CD4-positive, alpha-beta T cell treated with Interleukin-21 for 1 hour (primary cell): ENCODE measurements at places on chromosomes 2 and 18.

GRCh38 chr18:10169064-10169562, 255.3 kb downstream of the VAPA start:
- no peak for DNase-seq

DNA sequence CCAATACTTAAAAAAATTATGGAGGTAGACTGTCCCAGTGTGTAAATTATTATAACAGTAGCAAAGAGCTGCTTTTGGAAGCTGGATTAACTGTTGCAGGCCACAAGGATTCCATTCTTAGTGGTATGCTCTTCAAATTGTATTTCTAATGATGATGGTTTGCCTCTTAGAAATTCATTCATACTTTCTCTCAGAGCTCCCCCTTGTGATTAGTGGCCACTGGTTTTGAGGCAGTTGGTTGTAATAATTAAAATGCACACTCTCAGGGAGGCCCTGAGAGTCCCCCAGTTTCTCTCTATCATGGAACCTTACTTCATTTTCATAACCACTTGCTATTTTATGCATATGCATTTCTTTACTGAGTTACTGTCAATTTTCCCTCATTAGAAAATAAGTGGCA, 122.5 kb downstream of the PLA2R1 start:
- DNase-seq = no peak

DNA sequence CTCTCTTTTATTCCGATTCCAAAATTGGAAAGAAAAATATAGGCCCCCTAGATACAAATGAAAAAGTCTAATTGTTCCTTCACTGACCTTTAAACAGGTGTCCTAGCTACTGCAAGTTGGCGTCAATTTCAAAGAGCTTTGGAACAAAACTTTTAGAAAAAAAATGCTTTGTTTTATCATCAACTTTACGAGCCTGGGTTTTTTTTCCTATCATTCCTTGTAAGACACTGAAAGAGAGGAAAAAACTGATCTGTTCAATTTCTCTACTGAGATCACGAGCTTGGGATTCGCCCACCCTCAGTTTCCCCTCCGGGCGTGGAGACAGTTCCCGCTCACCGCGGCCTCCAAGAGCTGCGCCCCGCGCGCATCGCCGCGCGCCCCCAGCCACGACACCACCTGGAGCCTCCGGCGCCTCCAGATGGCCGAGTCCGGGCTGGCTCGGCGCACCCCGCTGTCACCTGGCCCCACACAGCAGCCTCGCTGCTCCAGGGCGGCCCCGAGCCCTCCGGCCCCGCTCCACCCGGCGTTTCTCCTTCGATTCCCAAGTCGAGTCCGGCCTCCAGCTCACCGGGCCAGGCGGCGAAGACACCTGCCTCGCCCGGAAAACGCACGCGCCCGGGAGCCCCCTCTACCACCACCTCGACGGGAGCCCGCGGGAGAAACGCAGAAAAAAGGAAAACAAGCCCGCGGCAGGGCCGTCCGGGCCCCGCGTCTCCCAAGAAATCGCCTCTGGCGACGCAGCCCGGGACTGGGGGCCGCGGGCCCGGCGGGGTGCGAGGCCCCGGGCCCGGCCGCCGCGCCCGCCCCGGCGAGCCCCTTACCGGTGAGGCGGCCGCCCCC, 656 bp downstream of the TBC1D8 start:
- no peak for DNase-seq

DNA sequence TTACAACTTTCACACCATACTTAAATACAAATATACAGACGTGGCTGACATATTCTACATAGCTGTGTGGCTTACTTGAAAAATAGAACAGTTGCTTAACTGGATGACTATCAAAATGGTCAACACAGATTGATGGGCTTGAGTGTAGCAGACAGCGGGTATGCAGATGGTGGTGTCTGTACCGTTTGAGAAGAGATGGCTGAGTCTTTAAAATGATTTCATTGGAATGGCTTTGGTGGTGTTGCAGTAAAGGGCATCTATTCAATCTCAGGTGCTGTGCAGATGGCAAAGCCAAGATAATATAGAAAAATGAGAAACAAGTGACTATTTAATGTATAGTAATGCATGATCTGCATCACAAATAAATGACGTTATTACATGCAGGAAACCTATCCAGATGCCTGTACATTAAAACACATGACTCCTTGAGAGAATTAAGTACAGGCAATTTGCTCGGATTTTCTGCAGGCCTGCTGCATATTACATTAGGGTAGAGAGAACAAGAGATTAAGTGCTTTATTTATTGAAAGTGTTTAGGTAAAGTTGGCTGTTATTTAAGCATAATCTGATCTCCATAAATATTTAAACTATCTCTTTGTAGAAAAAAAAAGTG, 68.5 kb downstream of the AGPS start:
- DNase-seq = no peak

DNA sequence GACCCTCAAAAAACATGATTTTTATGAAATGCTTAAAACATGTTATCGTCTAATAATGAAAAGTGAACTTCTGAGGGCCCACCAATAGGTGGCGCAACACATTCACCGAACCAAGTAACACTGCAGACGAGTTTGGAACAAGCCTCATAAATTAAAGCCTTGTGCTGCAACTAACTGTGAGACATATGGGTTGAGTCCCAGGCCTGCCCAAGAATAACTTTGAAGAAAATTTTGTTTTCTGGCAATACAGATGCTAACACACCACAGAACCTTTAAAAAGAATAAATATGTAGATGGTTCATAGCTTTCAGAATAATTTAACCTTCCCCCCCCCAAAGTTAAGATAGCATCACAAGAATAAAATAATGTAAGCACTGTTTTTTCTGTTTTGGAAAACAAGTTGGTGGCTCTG, 285.9 kb downstream of the RNF144A start:
- DNase-seq = peak; percentile 60

GRCh38 chr2:86243272-86243671, 44.0 kb downstream of the MRPL35 start:
- DNase-seq = no peak

DNA sequence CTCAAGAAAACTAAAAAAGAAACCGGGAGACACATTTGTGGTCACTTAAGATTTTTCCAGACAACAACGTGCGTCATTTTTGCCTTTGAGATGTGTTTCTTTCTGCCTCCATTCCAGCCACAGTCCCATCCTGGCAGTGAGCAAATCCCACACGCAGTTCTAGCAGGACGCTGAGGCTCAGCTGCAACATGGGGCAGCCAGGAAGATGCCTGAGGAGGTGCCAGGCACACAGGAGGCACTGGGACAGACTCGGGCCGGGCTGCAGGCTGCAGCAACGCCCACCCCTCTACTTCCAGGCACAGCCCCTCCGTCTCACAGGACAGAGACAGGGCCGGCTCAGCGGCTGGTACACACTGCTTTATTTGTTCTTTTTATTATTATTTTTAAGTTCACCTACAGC, 13.1 kb downstream of the KLF11 start:
- no peak for DNase-seq

- no peak for DNase-seq
These were observed 113.1 kb downstream of the ICOS start for GRCh38 chr2:204049635-204050034.

GRCh38 chr18:40048886-40049650, 1906.0 kb upstream of the PIK3C3 start:
- no peak for DNase-seq

GRCh38 chr18:36595046-36595817, 233.6 kb downstream of the TPGS2 start:
- DNase-seq = no peak

- no peak for DNase-seq
These were observed 77.5 kb downstream of the CLHC1 start for GRCh38 chr2:55154525-55155030.

- DNase-seq = peak; percentile 43
These were observed 4.6 kb downstream of the DOCK10 start for GRCh38 chr2:225037415-225038230.

DNA sequence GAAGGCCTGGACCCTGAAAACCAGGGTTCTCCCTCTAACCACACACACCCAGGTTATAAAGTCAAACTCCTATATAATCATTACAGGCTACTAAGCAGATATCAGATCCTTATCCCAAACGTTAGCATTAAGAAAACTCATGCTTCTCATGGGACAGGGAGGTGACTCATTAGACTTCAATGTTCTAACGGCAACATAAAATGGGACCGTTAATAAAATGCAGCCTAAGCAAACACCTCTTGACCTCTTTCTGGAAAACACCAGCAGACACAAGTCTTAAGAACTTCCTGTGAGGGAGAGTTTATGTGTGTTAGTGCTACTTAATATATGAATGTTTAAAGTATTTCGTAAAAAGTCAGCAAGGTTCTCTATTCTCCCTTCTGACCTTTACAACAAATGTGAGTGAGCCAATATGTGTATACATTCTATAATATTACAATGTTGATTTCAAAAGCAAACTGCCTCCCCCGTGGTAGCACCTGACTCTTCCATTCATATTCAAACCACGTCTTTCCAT, 31.7 kb downstream of the LPIN2 start:
- peak; percentile 71 for DNase-seq

DNA sequence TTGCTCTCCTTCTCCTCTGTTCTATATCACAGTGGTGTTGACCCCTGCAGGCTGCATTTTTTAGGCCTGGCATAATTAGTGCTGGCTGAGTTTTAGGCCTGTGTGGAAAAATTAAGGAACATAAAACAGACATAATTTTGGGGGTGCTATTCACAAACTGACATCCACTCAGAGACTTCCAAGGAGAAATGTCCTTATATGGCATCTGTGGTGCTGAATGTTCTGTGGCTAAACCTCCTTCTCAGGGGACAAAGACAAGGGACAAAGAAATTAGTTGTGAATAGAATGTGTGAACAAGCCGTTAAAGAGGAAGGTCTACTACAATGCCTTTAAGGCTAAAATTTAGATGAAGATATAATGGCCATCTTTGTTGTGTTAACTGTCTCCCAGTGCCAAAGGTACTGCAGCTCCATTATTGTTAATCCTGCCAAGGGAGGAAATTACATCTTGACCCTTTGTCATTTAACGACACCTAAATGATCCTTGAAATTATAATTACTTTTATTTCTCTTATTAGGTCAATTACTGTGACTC, 870.0 kb upstream of the CHAC2 start:
- DNase-seq = no peak

DNA sequence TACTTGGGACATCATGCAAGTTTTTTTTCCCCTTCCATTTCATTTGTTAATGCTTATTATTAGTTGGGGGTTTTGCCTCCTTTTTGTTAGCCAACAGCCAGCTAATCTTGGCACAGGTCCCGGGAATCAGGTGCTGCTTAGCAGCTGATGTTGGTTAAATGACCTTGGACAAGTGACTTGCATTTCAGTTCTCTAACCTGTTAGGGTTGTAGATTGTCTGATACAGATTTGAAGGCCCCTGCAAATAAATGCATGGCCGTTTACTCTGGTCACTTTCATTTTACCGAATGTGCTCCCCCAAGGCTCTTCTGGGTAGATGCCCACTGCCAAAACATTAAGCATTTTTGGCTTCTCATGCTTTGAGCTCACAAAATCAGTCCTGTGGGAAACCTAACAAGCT, 120.9 kb downstream of the SPTBN1 start:
- no peak for DNase-seq

DNA sequence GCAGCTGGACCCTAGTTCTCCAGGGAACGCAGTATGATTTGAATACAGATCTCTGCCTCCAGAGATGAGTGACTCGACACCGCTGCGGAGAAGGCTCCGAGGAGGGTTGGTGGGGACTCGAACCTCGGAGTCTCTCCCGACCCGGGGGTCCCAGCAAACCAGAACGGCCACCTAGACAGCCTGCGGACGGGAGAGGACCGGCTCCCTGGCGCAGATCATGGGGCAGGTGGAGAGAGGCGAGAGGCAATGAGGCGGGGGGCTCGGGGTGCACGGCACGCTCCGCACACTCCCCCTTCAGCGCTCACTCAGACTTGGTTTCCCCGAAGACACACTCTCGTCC, 12.6 kb downstream of the DYSF start:
- DNase-seq = no peak

DNA sequence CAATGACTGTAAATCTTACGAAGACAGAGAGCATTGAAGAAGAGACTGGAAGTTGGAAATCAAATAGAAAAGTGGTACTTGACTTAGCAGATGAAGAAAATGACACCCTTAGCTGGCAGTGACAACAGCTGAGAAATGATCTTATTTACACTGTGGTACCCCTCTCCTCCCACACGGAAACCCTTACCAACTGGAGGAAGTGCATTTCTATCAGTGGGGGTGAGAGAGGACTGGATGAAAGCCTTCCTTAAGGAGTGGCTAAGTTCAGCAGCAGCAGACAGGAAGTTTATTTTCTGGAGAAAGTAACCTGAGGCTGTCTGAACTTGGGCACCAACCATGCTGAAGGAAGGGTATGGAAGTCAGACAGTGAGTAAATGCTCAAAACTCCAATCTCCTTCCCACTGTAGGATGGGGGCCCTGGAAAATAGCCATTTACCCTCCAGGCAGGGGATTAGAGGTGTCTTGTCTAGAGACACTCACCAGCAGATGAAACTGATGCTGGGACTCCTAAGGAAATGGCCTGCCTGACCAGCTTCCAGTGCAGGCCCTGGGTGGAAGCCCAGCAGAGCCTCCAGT, 160.2 kb upstream of the NCK2 start:
- no peak for DNase-seq

DNA sequence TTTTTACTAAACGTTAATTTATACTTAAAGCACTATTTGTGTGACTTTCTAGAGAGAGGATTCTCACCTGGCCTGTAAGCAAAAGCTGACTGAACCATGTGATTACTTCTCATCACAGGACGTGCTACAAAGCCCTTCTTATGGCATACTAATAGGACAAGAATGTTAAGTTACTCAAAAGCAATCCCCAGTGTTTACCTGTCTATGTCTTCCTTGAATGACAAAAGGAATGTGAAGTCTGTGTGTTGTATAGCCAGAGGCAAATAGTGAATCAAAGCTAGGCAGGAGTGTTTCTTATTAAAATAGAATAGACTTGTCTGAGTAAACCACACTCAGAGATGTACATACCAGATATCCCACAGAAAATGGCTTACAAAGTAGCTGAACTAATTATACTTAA, 1465.5 kb downstream of the SUCLG1 start:
- no peak for DNase-seq

- no peak for DNase-seq
These were observed 144.4 kb upstream of the ITGA6 start for GRCh38 chr2:172282944-172283343.
